ENCODE measurements at places on chromosomes 4 and X.

DNA sequence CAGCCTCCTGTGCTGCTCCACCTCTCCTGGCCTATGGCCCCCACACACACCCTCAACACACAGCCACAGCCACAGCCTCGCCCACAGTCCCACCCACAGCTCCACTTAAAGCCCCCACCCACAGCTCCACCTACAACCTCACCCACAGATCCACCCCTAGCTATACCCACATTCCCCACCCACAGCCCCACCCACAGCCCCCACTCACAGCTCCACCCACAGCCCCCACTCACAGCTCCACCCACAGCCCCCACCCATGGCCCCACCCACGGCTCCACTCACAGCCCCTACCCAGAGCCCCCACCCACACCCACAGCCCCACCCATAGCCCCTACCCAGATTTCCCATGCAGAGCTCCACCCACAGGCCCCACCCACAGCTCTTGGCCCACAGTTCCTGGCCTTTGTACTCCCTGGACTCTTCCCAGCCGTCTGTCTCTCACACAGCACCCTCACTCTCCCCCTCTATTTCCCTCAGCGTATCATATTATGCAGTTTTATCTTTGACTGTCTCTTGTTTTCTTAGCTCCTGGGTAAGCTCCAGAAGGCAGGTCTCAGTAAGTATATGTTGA, 322.5 kb downstream of the EVC2 start:
- no peak for DNase-seq

- no peak for DNase-seq
Observed at GRCh38 chr4:124433044-124433443, 279.5 kb downstream of the ANKRD50 start.

DNA sequence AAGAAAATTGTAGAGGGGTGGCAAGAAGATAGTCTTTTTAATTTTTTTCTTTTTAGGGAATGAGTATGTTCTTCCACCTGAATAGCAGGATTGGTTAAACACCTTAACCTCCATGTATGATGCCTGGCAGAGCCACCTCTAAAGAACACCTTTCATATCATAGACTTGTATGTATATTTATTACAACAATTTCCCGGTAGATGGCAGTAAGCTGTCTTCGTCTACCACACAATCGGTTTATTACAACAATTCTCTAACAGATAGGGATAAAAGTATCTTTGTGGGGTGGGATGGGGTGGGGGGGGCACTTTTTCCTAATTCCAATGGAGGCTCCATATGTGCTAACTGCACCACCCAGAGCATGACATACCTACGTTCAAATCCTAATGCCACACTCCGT, 255.5 kb downstream of the LDB2 start:
- no peak for DNase-seq

DNA sequence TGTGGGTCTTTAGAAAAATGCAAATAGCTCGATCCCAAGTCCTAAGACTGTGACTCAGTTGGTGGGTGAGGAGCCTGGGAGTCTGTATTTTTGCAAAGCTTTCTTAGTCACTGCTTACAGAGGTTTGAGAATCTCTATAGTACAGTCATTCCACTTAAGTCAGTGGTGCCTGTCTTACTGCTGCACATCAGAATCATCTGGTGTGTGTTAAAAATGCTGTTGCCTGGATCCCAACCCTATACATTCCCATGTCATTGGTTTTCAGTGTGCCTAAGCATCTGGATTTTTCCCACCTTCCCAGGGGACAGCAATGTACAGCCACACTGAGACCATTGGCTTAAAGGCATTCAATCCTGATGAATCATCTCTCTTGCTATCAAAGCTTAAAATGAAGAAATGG, 21.0 kb upstream of the GEMIN8 start:
- DNase-seq, result no peak

- DNase-seq, result no peak
Observed at GRCh38 chr4:92988301-92988700, 684.5 kb downstream of the GRID2 start.

- no peak for DNase-seq
Observed at GRCh38 chr4:113289766-113290165, 240.3 kb downstream of the ANK2 start.

DNA sequence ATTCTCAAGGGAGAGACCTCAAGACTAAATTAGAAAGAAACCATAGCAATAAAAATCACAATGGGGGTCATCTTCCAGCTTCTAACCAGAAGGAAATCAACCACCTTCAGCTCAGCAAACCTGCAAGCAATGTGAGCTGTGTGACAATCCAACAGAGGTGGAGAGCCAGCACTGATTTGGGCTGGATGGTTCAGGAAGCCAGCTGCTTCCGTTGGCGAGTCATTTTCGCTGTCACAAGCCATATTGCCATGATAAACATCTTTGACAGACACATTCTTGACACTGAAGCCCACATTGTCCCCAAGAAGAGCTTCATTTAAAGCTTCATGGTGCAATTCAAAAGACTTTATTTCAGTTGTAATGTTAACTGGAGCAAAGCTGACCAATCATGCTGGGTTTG, 22.7 kb downstream of the F8A1 start:
- DNase-seq, result no peak

GRCh38 chr4:67546004-67546356, 677 bp upstream of the CENPC start:
- no peak for DNase-seq

DNA sequence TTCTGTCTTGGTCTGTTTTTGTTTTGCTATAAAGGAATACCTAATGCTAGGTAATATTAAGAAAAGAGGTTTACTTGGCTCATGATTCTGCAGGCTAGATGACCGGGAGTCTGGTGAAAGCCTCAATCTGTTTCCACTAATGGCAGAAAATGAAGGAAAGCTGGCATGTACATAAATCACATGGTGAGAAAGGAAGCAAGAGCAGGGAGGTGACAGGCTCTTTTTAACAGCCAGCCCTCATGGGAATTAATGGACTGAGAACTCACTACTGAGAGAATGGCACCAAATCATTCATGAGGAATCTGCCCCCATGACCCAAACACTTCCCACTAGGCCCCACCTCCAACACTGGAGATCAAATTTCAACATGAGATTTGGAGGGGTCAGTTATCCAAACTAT, 27.6 kb downstream of the SATL1 start:
- DNase-seq, result no peak

- no peak for DNase-seq
Observed at GRCh38 chrX:108235986-108236385, 144.4 kb downstream of the ATG4A start.

DNA sequence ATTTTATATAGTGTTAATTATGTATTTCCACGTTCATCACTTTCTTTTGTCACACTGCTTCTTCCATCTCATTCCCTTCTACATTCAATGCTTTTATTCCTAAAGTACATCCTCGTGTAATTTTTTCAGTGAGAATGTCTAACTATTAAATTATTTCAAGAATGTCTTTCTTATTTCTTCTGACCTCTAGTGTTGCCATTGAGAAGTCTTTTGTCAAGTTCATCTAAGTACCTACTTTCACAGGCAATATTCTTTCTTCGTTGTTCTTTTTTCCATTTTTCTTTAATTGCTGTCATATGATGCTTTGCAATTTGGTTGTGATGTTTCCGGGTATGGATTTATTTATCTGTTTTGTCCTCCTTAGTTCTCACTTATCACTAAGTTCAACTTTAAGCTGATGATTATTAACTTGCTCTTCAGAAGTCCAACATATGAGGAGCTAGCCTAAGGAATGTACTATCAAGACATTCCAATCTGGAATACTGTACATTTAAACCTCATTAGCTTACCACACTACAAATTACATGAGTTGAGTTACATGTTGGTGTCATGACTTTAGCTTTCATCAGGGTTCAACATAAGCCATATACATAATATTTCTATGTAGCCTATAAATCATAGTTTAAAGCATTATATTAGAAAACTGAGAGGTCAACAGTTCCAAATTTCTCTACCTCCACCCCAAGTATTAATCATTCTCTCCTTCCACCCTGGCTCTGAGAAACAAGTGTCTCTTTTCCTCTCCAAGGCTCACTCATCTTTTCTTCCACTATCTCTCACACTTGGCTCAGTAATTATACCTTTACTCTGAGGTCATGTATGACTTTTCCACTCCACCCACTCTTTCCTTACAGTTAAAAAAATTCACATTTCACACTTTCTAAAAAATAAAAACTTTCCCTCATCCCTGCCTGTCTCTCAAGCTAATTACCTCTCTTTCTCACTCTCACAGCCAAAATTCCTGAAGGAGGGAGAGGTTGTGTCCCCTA, 81.5 kb downstream of the COX18 start:
- DNase-seq, result no peak

DNA sequence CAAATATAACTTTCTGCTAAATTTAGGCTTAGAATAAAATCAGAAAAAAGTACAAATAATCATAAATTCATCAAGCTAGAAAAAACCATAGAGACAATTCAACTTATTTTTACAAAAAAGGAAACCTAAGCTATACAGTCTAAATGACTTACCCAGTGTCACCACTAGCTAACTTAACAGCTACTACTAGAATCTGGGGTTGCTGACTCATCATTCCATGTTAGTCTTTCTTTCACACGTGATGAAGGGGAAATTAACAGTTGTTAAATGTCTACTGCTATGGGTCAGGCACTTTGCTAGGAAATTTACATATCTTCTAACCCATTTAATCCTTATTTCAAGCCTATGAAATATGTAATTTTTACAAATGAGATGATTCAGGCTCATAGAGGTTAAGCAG, 349.3 kb upstream of the GALNT7 start:
- DNase-seq, result no peak

GRCh38 chr4:91128519-91128918, 1001.3 kb downstream of the CCSER1 start:
- DNase-seq, result no peak

- DNase-seq, result no peak
Observed at GRCh38 chr4:183909801-183910200, 4.7 kb downstream of the STOX2 start.

DNA sequence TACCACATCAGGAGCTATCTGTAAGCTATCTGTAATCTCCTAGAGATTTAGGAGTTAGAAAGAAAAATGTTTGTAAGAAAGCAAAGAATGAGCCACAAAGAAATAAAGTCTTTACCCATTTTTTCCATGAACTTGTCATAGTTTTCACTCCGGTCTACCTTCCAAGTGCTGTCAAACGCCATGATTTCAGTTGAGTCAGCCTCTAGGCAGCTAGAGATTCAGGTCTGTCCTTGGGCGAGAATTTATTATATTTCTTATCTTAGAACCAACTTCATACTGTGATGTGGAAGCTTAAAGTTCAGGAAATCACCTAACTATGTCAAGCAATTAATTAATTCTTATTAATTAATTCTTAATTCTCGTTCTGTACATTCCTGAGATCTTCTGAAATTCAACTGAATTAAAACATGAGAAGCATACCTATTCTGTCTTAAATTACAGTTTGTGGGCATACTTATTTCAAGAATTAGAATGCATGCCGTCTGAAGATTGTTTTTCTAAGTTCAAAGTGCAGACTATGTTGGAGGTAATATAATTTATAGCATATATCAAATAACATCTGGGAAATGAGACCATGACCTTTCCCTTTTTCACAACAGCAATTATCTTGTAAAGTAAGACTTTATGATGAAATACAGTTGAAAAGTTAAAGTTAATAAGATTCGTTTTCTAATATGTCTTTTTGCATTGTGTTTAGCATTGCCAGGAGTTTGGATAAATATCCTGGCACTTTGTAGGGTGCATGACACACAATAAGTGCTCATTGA, at the start of gene FABP2:
FABP2 (minus strand) TSS at position 218 of the 767 bp plus-strand sequence; CDS start at position 182, 36 bp downstream.
- no peak for DNase-seq

DNA sequence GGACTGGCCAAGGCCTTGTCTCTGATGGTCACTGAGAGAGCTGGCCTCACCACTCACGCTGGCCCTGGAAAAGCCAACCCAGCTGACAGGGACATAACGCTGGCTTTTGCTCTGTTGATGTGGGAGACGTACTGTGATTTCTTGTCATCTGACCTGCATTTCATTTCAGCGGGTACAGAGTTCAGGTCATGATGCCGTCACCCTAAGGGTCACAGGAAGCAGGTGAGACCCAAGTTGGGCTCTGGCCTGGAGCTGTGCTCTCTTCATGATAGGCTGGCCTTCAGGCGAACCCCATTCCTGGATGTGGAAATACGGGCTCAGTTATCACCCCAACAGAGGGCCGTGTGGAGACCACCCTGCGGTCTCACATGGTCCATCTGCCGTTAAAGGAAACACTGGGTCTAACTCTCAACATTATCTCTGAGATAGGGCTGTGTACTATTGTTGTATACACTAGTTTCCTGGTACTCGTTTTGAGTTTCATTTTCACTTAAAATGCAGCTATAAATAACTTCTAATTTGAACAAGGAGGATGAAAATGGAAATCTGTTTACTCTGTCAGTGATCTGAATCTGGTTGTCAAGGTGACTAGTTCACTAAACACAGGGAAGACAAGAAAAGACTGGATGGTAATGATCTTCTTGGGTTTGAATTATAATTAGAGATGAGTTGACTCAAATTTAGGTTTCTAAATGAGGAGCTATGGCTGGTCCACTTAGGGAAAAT, 89.1 kb downstream of the TBC1D9 start:
- no peak for DNase-seq

DNA sequence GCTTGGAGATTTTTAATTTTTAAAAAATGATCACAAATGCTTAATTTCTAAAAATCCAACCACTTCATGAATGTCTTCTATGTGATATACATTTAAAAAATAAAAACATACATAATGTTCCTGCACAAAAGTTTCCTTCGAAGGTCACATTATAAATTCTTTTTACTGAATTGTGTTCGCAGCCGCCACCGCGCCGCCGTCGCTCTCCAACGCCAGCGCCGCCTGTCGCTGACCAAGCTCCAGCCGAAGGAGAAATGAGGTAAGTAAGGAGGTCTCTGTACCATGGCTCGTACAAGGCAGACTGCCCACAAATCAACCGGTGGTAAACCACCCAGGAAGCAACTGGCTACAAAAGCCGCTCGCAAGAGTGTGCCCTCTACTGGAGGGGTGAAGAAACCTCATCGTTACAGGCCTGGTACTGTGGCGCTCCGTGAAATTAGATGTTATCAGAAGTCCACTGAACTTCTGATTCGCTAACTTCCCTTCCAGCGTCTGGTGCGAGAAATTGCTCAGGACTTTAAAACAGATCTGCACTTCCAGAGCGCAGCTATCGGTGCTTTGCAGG, 48.8 kb upstream of the NEUROG2 start:
- DNase-seq, result no peak

GRCh38 chr4:46505131-46505530, 115.2 kb upstream of the GABRA2 start:
- DNase-seq, result no peak

DNA sequence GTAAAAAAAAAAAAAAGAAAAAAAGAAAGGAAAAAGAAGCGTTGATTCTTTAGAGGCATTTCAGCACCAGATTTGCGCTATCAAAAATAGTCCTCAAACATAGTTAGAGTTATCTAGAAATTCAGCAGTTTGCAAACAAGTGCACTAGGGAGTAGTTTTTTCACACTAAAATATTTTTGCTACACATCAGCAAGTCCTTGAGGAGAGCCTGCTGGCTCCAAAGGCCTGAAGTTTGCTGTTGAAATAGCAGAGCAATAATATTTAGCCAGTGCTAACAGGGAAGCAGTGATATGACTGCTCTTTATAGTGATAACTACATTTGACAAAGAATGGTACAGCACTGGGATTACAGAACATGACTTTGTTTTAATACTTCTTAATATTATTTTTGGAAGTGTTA, 472.2 kb downstream of the PCDH7 start:
- DNase-seq, result no peak

- DNase-seq, result no peak
Observed at GRCh38 chr4:188254211-188254610, 115.0 kb downstream of the TRIML1 start.
